ENCODE measurements at places on chromosomes 4 and X. TPM values are rescaled to one million over a fixed set of nuclear protein-coding genes. Genes with fewer than 3 reads are reported as not detected.

DNA sequence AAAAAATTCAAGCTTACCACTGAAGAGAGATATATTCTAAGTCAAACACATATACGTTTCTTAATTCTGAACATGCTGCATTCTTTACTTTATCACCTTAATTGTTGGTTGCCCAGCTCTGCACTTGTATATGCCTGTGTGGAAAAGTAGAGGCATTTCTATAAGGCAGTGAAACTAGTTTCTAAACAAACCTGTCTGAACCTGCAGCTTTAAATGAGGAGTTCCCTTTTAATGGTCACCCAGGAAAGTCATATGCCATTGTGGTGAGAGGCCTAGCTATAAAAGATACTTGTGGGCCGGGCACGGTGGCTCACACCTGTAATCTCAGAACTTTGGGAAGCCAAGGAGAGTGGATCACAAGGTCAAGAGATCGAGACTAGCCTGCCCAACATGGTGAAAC is 147.4 kb upstream of the RXFP1 start:
- no peaks in the 10 kb centered on the region for H3K27me3 ChIP-seq
- H3K36me3 ChIP-seq: no peaks in the 10 kb centered on the region
- H3K27ac ChIP-seq: no peak overlapping the region
- H3K4me3 ChIP-seq: no peak overlapping the region
- no peaks in the 10 kb centered on the region for H3K4me1 ChIP-seq
- no peak for DNase-seq

GRCh38 chr4:106565727-106566126 is 197.1 kb upstream of the GIMD1 start:
- no peak overlapping the region for H3K4me3 ChIP-seq
- H3K4me1 ChIP-seq: peaks cover 3% of the 10 kb centered on the region
- no peaks in the 10 kb centered on the region for H3K36me3 ChIP-seq
- no peak for DNase-seq

- no peak overlapping the region for H3K27ac ChIP-seq
- no peaks in the 10 kb centered on the region for H3K27me3 ChIP-seq
- H3K4me1 ChIP-seq: no peaks in the 10 kb centered on the region
- H3K36me3 ChIP-seq: no peaks in the 10 kb centered on the region
- DNase-seq: no peak
Observed at GRCh38 chr4:113801882-113802281, 40.3 kb upstream of the CAMK2D start.

GRCh38 chrX:155577682-155578081 is 35.1 kb downstream of the TMLHE start:
- H3K27ac ChIP-seq: no peak overlapping the region
- no peaks in the 10 kb centered on the region for H3K36me3 ChIP-seq
- peaks cover 2% of the 10 kb centered on the region for H3K27me3 ChIP-seq
- H3K4me3 ChIP-seq: no peak overlapping the region

The ITM2A gene
- total RNA-seq: 5.8 TPM

The GPR119 gene
- not detected for total RNA-seq

The FGB gene
- total RNA-seq: not detected
